ENCODE measurements at places on chromosomes 3 and 15.

- DNase-seq = no peak
Observed at GRCh38 chr15:40276927-40277326, 5.9 kb downstream of the ANKRD63 start.

- no peak for DNase-seq
Observed at GRCh38 chr15:96181873-96182301, 148.6 kb upstream of the NR2F2 start.

GRCh38 chr3:127900536-127900935 lies 14.5 kb upstream of the KBTBD12 start:
- DNase-seq = no peak

DNA sequence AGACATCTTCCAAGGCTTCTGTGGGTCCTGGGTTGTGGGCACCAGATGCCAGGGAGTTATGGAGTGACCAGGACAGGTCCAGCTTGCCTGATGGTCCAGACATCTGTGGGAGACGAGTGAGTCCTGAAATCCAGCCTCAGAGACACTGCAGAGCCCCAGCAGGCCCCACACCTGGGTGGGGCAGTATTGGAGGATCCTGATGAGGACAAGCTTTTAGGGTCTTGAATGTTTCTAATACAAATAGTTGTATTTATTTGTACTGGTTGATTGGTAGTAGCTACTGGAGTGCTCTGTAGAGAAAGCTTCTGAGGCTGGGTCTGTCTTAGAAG lies 67.5 kb upstream of the PRR23C start:
- DNase-seq = no peak

- no peak for DNase-seq
Observed at GRCh38 chr3:177860184-177860583, 662.9 kb upstream of the TBL1XR1 start.

- DNase-seq = no peak
Observed at GRCh38 chr3:126714276-126714900, 10.3 kb downstream of the CHCHD6 start.

- no peak for DNase-seq
Observed at GRCh38 chr15:56286213-56286612, 42.5 kb upstream of the RFX7 start.

GRCh38 chr3:52546111-52546901 lies 9.9 kb downstream of the UQCC5 start:
- no peak for DNase-seq

- no peak for DNase-seq
Observed at GRCh38 chr15:75349851-75350588, 3.2 kb downstream of the NEIL1 start.

GRCh38 chr3:181919375-181919774 lies 207.7 kb downstream of the SOX2 start:
- no peak for DNase-seq

DNA sequence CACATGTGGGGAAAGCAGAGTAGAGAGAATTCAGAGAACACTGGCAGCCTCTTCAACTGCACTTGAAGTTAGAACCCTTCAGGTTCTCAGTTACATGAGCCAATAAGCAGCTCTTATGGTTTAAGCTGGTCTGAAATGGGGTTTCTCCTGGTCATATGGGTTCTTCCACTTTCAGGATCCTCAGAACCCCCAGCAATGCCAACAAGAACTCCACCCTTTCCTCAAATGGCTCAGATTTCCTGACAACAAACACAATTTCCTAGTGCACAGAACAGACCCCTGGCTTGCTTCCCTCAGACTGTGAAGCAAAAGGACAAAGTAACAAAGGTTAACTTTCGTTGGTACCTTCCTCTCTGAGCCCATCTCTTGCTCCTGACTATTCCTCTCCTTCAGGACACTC lies 23.9 kb upstream of the FRMD4B start:
- no peak for DNase-seq

DNA sequence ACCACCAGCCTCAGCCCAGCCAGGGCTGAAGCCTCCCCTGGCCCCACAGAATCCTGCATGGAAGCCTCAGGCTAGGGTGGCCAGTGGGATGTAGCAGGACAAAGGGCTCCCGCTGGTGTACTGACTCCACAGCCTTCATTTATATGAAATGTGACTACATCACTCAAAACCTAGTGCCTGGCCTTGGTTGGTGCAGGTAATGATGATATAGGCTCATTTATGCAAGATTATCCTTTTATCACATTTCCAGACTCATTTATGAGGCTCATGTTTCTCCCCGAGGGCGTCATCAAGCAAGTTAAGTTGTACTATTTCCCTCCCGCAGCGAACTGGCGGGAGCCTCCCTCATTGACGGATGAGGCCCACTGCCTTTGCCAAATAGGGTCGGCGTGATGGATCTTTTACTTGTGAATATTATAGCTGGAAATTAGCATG lies 179.1 kb upstream of the SMAD3 start:
- no peak for DNase-seq

- DNase-seq = no peak
Observed at GRCh38 chr3:37864904-37865303, 3.2 kb downstream of the CTDSPL start.

GRCh38 chr3:168696051-168696450 lies 600.3 kb upstream of the GOLIM4 start:
- no peak for DNase-seq

GRCh38 chr3:142595581-142595950 lies 627 bp upstream of the PLS1 start:
- peak; percentile 66 for DNase-seq

DNA sequence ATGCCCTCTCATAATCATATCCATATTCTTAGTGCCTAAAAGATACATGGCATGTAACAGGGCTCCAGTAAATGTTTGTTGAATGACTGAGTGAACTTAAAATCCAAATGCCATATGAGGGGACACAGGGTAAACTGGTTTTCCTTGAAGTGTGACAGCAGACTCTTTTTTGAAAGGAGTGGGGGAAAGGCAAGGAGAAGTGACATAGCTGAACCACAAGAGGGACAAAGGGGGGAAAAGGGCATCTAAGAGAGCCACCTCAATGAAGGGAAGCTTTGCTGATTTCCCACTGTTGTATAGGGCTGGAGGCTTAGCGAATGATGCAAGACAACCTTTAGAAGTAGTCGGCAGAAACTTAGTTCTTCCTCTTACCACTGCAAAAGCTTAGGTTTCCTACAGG lies 9.1 kb downstream of the TRIM42 start:
- no peak for DNase-seq

DNA sequence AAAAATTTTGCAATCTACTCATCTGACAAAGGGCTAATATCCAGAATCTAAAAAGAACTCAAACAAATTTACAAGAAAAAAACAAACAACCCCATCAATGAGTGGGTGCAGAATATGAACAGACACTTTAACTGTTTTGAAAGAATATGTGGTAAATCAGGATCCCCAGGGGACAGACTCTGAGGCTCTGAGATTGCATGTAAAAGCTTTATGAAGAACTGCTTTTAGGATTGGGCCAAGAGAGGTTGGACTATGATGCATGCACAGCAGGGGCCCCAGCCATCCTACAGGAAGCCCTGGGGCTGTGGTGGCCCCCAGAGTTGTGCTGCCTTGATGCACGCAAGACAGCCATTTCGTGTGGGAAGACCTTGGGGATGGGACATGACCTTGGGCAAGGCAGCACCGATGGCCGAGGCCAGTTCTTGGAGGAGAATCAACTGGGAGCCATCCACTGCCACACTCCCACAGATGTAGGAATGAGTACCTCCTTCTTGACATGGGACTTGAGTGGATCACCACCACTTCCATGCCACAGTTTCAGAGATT lies 298.1 kb upstream of the THBS1 start:
- DNase-seq = no peak

DNA sequence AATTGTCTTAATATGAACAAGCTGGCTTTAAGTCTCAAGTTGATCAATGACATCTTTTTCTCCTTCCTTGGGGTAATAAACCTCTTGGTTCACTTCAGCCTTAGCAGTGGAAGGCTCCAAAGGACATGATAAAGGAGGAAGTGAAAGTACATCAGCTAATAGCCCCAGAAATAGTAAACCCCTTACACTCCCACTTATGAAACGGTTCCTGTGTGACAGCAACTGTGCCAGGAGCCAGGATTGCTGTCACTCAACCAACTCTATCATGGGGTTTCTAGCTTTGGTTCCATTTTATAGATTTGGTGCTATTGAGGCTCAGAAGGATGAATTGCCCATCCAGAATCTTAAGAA lies 216.7 kb downstream of the ABHD5 start:
- no peak for DNase-seq

DNA sequence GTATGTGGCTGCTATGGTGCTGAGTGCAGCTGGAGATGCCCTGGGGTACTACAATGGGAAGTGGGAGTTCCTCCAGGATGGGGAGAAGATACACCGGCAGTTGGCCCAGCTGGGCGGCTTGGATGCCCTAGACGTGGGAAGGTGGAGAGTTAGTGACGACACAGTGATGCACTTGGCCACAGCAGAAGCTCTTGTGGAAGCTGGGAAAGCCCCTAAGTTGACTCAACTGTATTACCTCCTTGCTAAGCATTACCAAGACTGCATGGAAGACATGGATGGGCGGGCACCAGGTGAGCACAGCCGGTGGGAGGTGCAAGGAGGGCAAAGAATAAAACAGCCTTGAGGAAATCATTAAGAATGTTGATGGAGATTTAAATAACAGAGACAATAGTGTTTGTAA lies 2.9 kb downstream of the ADPRH start:
- DNase-seq = no peak

DNA sequence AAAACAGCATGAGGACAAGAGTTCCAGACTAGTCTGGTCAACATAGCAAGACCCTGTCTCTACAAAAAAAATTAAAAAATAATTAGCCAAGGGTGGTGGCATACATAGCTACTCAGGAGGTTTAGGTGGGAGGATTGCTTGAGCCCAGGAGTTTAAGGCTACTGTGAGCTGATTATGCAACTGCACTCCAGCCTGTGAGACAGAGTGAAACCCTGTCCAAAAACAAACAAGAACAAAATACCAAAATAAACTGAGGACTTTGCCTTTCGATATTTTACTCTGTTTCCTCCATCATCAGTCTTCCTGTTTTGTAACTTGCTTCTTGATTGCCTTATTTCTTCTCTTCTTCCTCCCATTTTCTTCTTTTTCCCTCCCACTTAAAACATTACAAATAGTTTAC lies 504.4 kb downstream of the ROBO1 start:
- no peak for DNase-seq

DNA sequence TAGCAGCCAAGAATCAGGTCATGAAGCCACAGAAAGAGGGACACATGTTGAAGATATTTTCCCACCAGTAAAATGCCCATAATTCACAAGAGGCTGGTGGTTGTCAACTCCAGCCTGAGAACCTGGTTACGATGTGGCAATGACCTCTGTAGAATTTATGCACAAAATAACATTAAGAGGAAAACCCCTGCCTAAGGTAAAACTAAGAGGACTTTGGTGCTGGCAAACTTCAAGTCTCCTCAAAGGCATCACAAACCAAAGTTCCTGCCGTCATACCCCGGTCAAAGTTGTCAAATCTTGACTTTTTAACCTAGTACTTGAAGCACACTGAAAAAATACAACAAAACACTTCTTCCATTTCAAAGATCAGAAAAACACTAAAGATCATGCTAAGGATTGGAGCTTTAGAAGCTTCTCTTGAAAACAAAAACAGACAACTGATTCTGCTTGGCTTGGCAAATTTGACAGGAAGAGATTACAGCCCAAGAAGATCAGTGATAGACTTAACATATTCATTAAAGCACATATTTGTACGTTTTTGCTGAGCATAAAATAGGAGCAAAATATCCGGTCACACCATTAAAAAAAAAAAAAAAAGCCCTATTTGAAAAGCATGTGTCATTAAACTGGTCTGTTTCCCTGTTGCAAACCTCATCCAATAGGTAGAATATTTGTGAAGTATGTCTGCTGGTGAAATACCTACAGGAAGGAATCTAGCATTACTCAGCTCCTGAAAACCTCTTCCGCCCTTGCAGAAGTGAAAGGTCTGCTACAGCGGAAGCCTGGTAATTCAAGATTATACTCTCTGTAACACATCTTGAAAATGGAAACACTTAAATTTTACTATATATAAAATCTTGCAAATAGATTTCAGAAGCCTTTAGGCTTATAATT lies 22.8 kb downstream of the EIF4E3 start:
- no peak for DNase-seq

- DNase-seq = no peak
Observed at GRCh38 chr3:191148131-191148530, 50.9 kb upstream of the OSTN start.

- no peak for DNase-seq
Observed at GRCh38 chr3:20608054-20608738, 422.2 kb upstream of the SGO1 start.

DNA sequence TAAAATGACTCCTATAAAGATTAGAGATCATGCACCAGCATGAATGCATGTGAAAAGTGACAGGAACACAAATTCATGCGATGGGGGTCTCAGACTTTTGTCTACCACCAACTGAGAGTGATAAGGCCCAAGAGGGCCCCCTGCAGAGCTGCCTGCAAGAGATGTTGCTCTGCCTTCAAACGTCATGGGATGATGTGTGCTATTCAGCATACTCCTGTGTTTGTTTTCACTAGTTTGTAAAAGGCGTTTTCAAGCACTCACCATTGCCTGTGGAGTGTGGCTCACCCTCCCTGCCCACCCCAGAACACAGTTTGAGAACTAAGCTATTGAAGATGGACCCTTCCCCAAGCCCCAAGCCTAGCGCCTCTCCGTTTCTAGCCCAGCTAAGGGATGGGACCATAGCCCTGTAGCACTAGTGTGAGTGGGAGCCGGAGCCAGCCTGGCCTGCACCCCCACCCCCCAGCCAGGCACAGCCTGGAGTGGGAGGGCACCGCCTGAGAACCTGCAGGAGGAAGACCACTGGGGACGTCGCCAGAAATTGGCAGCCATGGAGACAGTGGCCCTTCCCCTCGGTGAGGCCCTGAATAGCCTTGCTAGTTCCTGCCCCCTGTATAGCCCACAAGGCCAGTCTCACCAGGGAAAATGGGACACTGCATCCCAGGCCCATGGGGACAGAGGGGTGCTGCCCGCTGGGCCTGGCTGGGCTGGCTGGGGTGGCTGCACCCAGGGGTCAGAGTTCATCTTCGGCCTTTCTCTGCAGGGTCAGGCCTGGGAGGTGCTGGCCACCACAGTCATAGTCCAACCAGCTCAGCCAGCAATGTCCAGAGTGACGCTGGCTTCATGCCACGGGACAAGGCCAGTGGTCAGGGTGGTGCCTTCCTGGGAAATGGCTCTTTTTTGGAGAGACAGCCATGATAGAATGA lies 22.6 kb upstream of the KLF13 start:
- DNase-seq = no peak

GRCh38 chr3:13352621-13353131 lies 67.4 kb downstream of the NUP210 start:
- DNase-seq = no peak

DNA sequence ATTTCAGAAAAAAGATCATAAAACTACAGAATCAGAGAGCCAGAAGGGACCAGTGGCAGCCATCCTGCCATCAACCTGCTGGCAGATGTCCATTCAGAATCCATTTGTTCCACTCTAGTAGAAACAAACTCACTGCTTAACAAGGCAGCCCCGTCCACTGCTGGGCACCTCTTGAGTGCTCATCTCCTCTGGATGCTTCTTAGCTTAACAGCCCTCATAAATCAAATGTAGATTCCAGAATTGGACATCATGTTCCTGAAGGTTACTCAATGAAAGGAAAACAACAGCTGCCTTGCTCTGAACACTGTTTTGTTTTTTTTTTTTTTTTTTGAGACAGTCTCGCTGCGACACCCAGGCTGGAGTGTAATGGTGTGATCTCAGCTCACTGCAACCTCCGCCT lies 37.3 kb downstream of the ABCC5 start:
- no peak for DNase-seq

- DNase-seq = no peak
Observed at GRCh38 chr15:25869701-25870100, 6.6 kb upstream of the ATP10A start.

Measured in SW 1271 (cell line).